ENCODE measurements at places on chromosomes 4 and X.

DNA sequence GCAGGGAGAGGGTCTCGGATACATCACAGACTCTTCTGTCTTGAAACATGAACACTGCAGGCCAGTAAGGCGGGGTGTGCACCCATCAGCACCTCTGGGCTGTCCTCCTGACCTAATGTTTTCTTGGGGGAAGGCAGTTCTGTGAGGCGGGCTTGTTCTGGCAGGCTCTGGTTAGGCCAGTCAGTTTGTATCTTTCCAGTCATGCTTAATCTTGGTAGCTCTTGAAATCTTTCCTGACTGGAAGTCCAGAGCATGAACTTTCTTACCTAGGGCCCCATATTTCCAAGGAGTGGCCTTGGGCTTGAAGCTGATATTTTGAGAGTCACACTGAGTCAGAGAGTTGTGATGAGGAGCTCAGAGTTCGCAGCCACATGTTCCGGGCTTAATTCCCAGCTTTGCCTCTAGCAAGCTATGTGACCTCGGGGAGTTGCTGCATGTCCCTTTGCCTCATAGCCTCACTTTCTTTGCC, 54.2 kb upstream of the RASSF6 start:
- DNase-seq, result no peak

GRCh38 chrX:17842769-17843525, 18.2 kb downstream of the RAI2 start:
- DNase-seq, result no peak

DNA sequence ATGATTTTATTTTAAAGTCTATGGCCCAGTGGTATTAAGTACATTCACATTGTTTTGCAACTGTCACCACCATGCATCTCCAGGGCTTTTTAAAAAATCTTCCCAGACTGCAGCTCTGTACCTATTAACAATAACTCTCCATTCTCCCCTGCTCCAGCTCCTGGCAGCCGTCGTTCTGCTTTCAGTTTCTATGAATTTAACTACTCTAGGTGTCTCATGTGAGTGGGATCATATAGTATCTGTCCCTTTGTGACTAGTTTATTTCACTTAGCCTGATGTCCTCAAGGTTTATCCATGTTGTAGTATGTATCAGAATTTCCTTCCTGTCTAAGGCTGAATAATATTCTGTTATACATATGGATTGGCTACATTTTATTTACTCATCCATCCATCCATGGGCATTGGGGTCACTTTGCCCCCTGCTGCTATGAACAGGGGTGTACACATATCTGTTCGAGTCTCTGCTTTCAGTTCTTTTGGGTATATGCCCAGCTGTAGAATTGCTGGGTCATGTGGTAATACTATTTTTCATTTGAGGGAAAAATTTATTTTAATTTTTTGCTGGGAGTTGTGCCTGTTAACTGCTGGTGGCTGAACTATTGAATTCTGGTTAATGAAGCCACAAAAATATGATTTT, 131.3 kb downstream of the ARHGAP10 start:
- DNase-seq, result no peak

- no peak for DNase-seq
These were observed 22.4 kb downstream of the FLNA start for GRCh38 chrX:154352012-154352401.

DNA sequence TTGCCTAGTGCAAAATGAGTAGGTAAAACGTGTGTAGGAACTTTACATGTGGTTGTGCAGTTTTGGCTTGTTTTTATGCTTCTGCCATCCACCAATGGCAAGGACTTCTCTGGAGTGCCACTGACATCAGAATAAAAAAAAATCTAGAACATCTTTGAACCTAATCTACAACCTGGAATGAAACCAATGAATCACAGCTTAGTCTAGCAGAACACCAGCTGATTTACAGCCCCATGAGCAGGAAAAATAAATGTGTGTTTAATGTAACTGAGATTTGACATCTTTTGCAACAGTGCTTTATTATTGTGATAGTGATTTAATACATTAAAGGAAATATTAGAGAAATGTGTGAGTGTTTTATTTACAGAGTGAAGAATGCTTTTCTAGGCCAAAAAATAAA, 995.1 kb downstream of the PCDH7 start:
- no peak for DNase-seq

DNA sequence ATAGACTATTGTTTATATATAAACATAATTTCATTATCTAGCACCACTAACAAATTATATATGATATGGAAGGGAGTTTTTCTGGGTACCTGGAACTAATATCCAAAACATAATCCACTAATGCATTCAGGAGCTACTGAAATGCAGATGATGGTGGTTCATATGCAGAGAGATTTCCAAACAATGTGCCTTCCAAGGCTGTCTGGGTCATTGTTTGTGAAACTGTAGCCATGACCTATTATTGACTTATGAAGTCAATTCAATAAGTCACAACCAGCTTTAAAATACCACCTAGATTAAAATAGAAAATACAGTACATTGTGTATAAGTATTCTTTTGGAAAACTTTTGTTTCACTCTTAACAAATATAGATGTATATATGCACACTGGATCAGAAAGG, 237.0 kb upstream of the PRPS2 start:
- no peak for DNase-seq

GRCh38 chrX:54194982-54195588, 12.0 kb upstream of the FAM120C start:
- no peak for DNase-seq

DNA sequence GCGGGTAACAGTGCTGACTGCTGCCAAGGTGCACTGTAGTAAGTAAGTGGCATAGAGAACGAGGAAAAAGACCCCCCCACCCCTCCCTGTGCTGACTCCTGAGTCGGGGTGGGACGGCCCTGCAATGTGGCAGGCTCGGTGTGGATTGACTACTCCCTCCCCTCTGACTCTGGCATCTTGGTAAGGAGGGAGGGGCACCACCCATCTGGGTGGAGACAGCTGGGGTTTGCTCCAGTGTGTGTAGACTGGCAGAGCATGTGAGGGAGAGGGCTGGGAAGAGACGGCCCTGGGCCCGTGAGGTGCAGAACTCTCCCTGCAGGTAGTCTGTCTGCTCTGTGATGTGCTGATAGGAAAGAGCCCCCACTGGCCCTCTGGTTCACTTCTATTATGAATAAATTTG, 31.0 kb downstream of the NSG1 start:
- no peak for DNase-seq

GRCh38 chr4:163598028-163598427, 103.5 kb downstream of the TMA16 start:
- no peak for DNase-seq

- DNase-seq, result no peak
These were observed 931.0 kb upstream of the INTU start for GRCh38 chr4:126701756-126702155.

GRCh38 chr4:1002631-1003251, 8.7 kb upstream of the FGFRL1 start:
- DNase-seq, result no peak

DNA sequence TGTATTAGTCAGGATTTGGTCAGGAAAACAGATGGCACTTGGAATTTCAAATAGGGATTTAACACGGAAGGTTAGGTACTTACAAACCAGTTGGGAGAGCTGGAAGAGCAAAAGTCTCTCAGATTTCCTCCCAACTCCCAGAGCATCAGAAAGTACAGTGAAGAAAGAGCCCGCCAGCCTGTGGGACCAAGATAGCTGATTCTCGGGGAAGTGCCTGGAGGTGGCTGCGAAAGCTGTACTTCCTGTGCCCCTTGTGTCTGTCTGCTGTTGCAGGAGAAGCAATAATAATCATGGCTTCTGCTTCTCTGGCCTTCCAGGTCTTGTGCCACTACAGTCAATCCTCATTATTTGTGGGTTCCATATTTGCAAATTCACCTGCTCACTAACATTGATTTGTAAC, 221.0 kb upstream of the BCOR start:
- DNase-seq, result no peak

DNA sequence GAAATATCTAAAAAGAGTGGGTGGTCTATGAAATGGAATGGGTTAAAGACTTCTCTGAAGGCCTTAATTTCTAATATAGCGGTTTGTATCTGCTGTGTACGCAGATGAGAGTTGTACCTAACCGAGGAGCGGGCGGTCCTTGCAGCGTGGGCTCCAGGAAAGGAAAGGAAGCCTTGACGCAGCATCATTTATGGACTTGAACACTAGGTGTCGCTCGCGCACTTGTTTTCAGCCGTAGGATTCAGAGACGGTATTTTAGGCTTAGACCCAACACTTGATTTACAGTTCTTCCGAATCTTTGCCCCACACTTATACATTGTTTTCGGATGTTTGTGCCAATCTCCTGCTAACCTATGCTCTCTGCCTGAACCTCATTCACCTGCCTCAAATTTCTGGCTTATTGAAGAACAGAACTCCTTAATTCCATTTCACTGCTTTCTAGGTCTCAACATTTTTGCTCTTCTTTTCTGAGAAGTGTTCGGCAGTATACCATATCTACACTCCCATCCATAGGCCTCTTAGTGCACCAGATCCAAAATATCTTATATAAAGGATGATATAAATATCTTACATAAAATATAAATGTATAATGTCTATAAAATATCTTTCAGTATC, 48.9 kb upstream of the AADAT start:
- peak; percentile 52 for DNase-seq

GRCh38 chr4:184399512-184399908, 74.8 kb downstream of the IRF2 start:
- DNase-seq, result no peak

- DNase-seq, result peak; percentile 40
These were observed 43.2 kb upstream of the RBM47 start for GRCh38 chr4:40672528-40673522.

Data from activated CD4-positive, alpha-beta T cell treated with anti-CD3 and anti-CD28 coated beads for 24 hours (primary cell).